Mononuclear cell (primary cell): ENCODE measurements at places on chromosomes 11 and 22. TPM values are rescaled to one million over a fixed set of nuclear protein-coding genes. Genes with fewer than 3 reads are reported as not detected.

The YPEL4 gene
- total RNA-seq = 1.3 TPM

The SPON1 gene
- 0.94 TPM for total RNA-seq

The P4HA3 gene
- total RNA-seq = 0.10 TPM

The GPHA2 gene
- not detected for total RNA-seq
